ENCODE measurements at places on chromosomes 1 and 21. TPM values are rescaled to one million over a fixed set of nuclear protein-coding genes. Genes with fewer than 3 reads are reported as not detected.

- no peak overlapping the region for H3K27ac ChIP-seq
- H3K4me3 ChIP-seq = no peak overlapping the region
- no peaks in the 10 kb centered on the region for H3K4me1 ChIP-seq
- no peaks in the 10 kb centered on the region for H3K36me3 ChIP-seq
Measured at GRCh38 chr1:175794586-175794985, 51.2 kb upstream of the TNR start.

TNFAIP8L2 gene
- total RNA-seq = not detected

DNA sequence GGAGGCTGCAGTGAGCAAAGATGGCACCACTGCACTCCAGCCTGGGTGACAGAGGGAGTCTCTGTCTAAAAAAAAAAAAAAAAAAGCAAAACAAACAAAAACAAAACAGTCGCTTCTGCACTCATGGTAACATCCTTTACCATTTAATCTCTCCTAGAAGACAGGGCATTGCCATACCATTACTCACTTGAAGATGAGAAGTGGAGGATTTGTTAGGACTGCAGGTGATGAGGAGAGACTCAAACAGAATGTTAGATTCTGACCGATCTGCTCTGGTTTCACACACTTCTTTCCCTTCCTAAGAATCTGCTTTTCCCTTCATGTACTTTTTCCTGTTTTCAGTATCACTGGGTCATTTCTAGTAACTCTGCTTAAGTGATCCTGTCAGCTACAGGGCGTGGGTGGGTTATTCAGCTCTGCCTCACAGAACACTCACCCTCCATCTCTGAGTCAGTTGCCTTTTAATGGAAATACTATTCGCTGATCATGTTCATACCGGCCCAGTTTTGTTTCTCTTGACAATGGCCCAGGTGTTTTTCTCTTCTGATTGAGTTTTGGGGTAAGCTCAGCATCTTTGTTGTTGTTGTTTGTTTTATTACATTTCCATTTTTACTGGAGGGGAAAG is 148.0 kb upstream of the ERG start:
- no peaks in the 10 kb centered on the region for H3K4me1 ChIP-seq
- peaks cover 73% of the 10 kb centered on the region for H3K27me3 ChIP-seq

GRCh38 chr21:40054403-40054802 is 187.2 kb downstream of the PCP4 start:
- no peak for DNase-seq
- no peaks in the 10 kb centered on the region for H3K36me3 ChIP-seq
- H3K27ac ChIP-seq = no peak overlapping the region

- H3K4me3 ChIP-seq = no peak overlapping the region
- H3K36me3 ChIP-seq = peaks cover 10% of the 10 kb centered on the region
- H3K27me3 ChIP-seq = no peaks in the 10 kb centered on the region
- H3K27ac ChIP-seq = no peak overlapping the region
Measured at GRCh38 chr1:2180297-2181245, 14.0 kb downstream of the FAAP20 start.
